ENCODE measurements at places on chromosomes 3 and 15.

- DNase-seq, result no peak
These were observed 137.9 kb upstream of the HES1 start for GRCh38 chr3:193998123-193998448.

DNA sequence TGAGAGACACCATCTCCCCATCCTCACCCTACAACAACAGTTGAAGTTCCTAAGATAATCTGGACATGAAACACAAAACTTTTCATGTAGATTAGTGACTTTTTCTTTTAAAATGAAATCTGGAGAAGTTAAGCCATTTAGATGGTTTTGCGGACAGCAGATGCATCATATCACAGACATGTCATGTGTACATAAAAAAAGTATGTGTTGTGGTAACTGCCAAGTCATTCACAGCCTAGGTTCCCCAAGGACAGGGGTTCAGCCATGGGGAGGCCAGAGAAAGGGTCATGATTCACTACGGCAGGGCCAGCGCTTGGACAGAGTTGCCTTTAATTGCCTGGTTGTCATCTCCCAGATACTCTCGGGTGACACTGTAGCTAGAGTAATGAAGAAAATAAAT, 163.2 kb downstream of the PDZRN3 start:
- DNase-seq, result no peak

- DNase-seq, result no peak
These were observed 10.4 kb downstream of the BOC start for GRCh38 chr3:113221721-113222257.

GRCh38 chr3:19264424-19264823, 116.1 kb downstream of the KCNH8 start:
- no peak for DNase-seq

DNA sequence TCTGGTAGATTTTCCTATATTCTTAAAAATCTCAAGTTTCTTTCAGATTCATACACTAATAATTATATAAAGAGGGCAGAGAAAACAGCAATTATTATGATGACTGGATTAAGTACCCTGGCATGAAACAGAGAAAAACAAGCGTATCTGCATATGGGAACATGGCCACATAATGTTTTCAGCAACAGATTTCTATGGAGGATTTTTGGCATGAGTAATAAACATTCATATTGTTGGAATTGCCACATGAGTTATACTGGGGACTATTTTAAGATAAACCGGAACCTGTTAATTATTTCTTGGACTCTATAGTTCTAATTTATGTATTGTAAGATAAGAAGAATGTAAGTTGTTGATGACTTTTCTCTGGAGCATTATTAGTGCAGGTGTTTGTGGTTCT, 112.7 kb downstream of the OXSM start:
- DNase-seq, result no peak

DNA sequence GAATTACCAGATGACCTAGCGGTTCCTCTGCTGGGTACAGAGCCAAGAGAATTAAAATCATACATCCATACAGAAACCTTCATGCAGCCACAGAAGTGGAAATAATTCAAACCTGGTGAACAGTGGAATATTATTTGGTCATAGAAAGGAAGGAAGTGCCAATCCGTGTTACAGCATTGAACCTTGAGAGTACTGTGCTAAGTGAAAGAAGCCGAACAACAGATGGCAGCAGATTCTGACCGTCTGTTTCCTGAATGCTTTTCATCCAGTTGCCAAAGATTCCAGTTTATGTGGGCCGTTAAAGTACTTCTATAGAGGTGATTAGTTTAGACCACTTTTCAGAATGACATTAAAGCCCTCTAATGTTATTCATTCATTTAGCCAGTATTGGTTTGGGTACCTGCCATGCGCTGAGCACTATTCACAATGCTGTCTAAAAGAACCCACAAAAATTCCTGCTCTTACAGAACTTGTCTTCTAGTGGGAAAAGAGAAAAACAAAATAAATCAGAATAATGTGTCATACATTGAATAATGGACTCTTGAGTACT, 45.8 kb upstream of the SENP5 start:
- no peak for DNase-seq

DNA sequence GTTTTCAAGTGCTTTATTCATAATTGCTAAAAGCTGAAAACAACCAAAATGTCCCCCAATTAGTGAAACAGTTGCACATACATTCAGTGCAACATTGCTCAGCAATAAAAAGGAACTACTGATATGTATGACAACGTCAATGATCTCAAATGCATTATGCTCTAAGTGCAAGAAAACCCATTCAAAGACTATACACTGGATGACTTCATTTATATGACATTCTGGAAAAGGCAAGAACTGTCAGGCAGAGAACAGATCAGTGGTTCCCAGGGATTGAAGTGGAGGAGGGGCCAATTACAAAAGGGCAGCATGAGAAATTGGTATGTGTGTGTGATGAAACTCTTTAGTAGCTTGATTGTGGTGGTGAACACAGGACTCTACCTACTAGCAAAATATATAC, 585.6 kb downstream of the TBL1XR1 start:
- no peak for DNase-seq

- DNase-seq, result no peak
These were observed 136.2 kb upstream of the PFN2 start for GRCh38 chr3:150106740-150107428.

All from CD4-positive, alpha-beta T cell treated with Interferon gamma for 1 hour (primary cell).